ENCODE measurements at places on chromosomes 1 and 21.

DNA sequence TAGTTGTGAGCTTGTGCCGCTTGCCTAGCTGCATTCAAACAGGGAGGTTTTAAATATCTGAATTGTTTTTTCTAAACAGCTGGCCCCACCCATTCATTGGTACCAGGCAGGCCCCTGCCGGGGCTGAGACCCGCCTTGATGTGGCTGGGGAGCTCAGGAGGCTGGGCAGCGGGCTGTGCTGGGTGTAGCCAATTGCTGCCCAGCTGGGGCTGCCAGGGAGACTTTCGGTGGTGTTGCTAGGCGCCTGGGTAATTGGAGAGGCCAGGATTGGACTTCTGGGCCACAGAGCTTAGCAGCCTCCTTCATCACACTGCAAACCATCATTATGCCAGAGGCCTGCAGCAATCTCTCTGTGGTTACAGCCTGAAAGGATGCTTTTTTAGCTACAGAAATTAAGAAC, 12.2 kb downstream of the RHBDL2 start:
- DNase-seq: no peak

GRCh38 chr1:101259744-101260148, 22.9 kb downstream of the S1PR1 start:
- no peak for DNase-seq

DNA sequence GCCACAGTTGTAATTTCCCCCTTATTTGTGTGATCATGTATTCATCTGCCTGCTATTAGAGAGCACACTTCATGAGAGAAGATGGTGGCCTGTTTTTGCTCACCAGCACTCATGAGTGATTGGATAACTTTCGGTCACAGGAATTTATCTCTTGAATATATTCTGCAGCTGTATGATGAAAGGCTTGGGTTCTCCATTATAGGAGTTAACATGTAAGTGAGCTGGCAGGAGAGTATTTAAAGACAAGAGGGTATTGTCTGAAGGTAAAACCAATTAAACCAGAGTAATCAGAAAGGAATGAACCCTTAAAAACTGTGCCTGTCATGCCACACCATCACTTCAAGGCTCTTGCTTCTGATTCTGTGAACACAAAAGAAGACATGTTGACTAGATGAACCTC, 574.9 kb upstream of the CAMK1G start:
- no peak for DNase-seq

- peak; percentile 1 for DNase-seq
Measured at GRCh38 chr1:67052741-67053534, 1.0 kb downstream of the SLC35D1 start.

GRCh38 chr1:234372011-234372757, 1.1 kb upstream of the COA6 start:
- DNase-seq: no peak

GRCh38 chr1:53705446-53706096, 33.4 kb downstream of the GLIS1 start:
- DNase-seq: no peak

GRCh38 chr1:32197074-32197473, 3.3 kb upstream of the CCDC28B start:
- no peak for DNase-seq

DNA sequence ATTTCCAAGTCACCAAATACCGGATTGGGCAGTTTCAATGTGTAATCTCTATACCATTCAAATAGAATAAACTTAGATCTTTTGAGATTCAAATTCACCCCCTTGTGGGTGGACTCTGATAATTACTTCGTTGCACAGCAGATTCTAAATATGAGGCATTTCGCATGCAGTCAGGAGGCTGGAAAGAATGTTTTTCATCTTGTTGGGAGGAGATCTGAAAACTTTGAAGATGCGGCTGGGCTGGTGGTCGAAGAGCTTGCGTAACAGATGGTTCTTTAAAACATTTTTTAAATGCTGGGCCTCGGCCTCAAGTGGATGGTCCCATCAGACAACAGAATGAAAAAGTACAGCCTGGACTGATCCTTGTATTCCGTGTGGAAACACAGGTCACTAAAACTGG, 10.4 kb downstream of the NR5A2 start:
- no peak for DNase-seq

DNA sequence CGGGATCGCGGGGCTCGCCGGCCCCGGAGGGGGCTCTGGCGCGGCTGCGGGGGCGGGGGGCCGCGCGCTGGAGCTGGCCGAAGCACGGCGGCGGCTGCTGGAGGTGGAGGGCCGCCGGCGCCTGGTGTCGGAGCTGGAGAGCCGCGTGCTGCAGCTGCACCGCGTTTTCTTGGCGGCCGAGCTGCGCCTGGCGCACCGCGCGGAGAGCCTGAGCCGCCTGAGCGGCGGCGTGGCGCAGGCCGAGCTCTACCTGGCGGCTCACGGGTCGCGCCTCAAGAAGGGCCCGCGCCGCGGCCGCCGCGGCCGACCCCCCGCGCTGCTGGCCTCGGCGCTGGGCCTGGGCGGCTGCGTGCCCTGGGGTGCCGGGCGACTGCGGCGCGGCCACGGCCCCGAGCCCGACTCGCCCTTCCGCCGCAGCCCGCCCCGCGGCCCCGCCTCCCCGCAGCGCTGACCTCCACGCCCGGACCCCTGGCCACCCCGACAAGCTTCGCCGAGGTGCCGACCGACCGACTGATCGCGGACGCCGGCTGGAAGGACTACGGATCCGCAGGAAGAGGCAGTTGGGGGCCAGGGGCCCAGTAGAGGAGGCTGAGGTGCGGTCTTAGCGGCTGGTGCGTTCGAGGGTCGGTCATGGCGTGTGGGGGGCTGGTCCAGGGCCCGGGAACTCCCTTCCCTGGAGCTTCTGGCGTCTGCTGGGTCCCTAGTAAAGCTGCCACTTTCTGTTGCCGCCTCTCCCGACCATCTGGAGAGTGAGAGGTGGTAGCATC, 711 bp downstream of the TRNP1 start:
- no peak for DNase-seq

GRCh38 chr1:65075123-65075976, 72.7 kb upstream of the AK4 start:
- DNase-seq: peak; percentile 38

- no peak for DNase-seq
Measured at GRCh38 chr21:18369115-18369514, 34.5 kb downstream of the TMPRSS15 start.

DNA sequence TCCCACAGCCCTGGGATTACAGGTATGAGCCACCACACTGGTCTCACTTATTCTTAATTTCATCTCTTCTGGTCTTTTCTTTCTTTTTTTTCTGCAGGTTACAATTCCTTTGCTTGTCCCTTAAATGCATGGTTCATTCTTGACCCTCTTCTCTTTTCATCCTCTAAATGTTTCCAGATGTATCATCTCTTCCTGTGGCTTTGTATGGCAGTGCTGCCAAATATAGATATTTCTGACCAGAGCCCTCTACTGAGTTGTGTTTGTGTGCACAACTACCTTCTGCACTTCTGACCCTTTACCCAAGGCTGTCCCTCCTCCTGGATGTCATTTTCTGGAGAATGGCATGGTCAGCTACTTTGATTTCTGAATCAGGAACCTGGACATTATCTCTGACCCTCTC, 32.5 kb downstream of the OLFML3 start:
- no peak for DNase-seq

- DNase-seq: peak; percentile 34
Measured at GRCh38 chr1:214427871-214428277, 123.5 kb downstream of the PTPN14 start.

- DNase-seq: no peak
Measured at GRCh38 chr1:201212461-201213055, 21.9 kb downstream of the IGFN1 start.

DNA sequence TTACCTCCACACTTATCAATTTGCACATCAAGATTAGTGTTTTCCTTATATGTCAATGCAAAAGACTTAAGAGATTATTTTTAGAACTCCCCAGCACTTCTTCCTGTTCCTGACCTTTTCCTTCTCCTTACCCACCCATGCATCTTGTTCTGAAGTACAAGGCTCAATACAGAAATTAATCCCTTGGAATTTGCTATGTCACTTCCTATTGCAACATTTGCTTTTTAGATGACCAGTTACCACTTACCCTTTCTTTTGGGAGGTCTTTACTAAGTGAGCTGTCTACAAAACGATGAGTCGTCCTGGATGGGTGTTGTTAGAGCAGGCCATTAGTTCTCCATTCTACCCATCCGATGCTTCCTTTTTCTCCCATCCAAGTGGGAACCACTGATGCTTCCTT, 221.2 kb downstream of the FMN2 start:
- DNase-seq: no peak

DNA sequence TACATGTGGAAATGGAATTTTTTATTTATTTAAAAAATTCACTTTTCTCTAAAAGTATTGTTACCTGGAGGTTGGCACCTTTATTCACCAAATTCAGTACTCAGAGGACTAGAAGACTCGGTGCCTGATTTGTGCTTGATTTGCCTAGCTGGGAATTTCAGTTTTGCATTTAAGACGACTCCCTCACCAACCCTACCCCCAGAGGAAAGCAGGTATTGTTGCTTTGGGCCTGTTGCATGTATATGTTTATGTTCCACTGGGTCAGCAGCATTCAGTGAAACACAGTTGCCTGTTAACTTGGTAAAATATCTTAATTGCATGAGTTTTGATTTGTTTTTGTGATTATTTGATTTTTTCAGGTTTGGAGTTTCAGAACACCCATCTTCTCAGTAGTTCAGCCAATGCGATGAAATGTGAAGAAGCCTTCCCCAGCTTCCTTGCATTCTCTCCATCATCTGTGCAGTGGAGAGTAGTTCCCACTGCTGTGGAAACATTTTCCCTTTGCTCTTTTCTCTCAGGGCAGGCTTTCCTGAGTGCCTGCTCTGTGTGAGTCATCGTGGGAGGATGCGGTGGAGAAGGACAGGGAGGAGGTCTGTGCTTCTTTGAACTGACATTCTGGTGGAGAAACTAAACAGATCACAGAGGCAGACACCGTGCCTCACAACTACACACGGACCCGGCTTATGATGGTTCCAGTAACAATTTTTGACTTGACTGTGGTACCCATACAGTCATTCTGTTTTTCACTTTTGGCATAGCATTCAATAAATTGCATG, 6.4 kb downstream of the ADARB1 start:
- no peak for DNase-seq

- no peak for DNase-seq
Measured at GRCh38 chr1:9843576-9843945, 19.8 kb upstream of the CLSTN1 start.

- DNase-seq: no peak
Measured at GRCh38 chr21:38505654-38506523, 7.6 kb upstream of the ERG start.

GRCh38 chr21:43194303-43195120, 25.7 kb downstream of the CRYAA start:
- DNase-seq: no peak

GRCh38 chr1:75731881-75732280, 7.4 kb downstream of the ACADM start:
- no peak for DNase-seq

GRCh38 chr1:54246116-54246721, 46.3 kb downstream of the MRPL37 start:
- DNase-seq: no peak

DNA sequence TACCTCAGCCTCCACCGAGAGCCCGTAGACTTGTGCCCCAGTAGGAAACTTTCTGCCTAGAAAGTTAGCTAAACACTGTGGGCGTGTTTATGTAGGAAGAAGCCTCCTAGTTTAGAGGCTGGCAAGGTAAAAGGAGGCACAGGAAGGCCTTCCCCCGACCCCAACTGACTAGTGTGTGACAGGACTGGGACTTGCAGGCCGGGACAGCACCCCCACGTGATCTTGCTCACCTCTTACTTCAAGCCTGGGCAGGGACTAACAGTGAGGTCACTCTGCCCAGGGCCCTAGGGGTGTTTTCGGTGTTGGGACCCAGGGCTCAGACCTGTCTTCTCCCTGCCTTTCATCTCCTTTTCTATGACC, 392 bp upstream of the TAGLN2 start:
- DNase-seq: no peak

DNA sequence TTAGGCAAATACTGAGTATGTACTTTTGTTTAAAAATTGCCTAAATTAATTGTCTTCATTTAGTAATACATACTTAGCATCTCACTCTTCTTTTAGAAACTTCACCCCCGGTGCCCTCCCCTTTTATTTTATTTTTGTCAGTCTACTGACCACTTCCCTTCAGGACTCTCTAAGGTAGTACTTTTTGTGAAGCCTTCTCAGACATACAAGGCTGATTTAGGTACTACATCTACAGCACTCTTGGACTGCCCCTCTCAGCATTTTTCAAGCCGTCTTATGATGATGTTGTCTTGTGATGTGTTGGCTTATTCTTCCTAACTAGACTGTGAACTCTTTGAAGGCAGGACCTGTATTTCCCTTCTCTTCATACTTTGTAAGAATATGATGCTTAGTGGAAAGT, 24.7 kb downstream of the RPS6KC1 start:
- no peak for DNase-seq

- DNase-seq: no peak
Measured at GRCh38 chr1:186492531-186493291, 31.8 kb upstream of the PDC start.

GRCh38 chr1:68308034-68308433, 75.7 kb upstream of the WLS start:
- no peak for DNase-seq

GRCh38 chr1:10728595-10729410, 67.6 kb downstream of the CASZ1 start:
- no peak for DNase-seq
